Naive thymus-derived CD4-positive, alpha-beta T cell (primary cell): ENCODE measurements at places on chromosomes 6 and 20. TPM values are rescaled to one million over a fixed set of nuclear protein-coding genes. Genes with fewer than 3 reads are reported as not detected.

GRCh38 chr6:42402184-42402583, 49.5 kb downstream of the TRERF1 start:
- DNase-seq: no peak

- no peak for DNase-seq
These were observed 26.7 kb downstream of the SERPINB9 start for GRCh38 chr6:2876210-2877056.

DNA sequence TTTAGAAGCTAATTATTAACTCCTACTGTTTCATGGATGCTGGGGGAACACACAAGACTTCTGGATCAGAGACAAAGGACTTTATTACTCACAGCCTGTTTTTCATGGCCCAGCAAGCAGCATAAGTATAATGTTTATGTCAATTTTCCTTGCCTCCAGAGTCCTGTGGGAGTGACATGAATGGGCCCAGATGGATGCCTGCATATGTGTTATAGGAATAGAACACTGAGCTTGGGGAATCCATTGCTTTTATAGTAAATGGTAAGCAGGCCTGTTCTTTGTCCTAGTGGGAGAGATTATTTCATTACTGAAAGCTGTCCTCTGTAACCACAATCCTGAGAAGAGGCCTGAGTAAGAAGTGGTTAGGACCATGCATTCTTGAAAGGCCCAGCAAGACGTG, 25.6 kb downstream of the BLTP3A start:
- DNase-seq: no peak

Gene FAM209B
- 3.9 TPM for total RNA-seq

Gene BPIFB1
- total RNA-seq: not detected

Gene SLC17A3
- total RNA-seq: 0.36 and 0.64 TPM in 2 replicates

Gene SCRT2
- total RNA-seq: not detected

Gene TGM2
- 0.19 TPM for total RNA-seq

Gene MROH8
- 1.8 TPM for total RNA-seq
